Eye (tissue), 1 donor: ENCODE measurements at places on chromosomes 7 and 10.

GRCh38 chr10:3588346-3588745 is 196.7 kb downstream of the KLF6 start:
- no peak for DNase-seq

- no peak for DNase-seq
Observed at GRCh38 chr7:37570145-37570544, 113.4 kb upstream of the GPR141 start.

DNA sequence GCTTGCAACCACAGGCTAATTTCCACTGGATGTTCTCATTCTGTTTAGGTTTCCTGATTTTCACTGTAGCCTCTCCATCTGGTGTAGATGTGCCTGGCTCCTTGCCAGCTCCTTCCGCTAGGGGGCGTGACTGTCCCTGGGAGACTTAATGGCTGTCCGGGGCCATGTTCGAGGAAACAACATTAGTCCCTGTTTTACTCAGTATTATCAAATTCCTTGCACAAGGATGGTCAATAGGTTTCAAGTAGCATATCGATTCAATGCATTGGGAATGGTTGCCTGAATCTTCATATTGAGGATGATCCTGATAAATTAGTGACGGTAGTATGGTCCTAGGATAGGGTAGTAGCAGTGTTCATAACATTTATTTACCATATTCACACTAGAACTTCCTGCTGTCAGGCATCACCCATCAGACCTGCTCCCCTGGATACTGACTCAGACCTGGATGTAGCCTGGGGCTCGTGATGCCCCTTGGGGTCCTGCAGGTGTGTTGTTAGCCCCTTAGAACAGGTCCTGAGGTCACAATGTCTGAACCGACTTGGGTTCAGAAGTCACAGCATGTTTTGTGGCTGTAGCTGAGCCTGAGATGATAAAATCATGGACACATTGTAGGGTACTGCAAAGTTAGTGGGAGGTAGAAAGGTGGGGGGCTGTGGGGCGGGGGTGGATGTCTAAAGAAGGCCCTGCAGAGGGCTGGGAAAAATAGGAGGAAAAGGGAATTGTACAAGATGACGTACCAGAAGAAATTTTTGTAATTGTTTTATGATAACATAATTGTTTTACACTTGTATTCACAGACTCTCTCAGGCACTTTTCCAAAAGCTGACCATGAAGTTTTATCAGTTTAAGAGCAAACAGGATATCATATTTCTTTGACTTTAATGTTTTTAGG is 8.9 kb upstream of the EXOC6 start:
- DNase-seq, result peak; percentile 47

GRCh38 chr7:26046150-26046549 is 105.8 kb upstream of the NFE2L3 start:
- no peak for DNase-seq

DNA sequence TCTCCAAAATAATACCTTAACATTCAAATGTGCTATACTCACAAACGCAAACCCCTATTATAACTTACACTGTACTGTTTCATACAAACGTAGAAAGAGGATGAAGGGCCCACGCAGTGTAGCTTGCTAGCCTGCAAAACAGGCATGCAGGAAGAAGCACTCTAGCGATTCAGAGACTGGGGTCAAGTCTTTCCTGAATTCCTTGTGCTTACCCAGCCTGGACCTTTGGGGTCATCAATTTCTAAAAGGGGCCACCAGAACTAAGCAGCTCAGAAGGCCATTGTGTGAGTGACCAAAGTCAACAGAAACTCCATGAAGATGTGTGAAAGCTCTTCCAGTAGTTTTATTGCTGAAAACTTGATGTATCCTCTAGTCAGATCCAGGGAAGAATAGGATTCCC is 111.9 kb downstream of the SVIL start:
- DNase-seq, result peak; percentile 47

DNA sequence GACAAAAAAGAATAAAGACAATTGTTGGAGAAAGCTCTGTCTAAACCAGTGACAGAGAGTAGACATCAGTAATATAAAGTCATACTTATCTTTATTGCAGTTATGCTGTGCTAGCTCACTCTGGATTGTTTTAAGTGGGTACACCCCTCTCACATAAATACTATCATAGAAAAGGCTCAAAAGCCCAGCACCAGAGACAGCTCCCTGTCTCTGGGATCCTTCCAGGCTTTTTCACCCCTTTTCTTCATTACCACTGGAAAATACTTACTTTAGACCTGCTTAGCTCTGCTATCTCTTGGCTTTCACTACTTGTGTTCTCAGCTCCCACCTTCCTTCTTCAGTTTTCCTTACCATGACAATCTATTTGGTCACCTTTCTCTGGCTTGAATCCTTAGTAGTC is 259.1 kb upstream of the MINDY3 start:
- peak; percentile 5 for DNase-seq

DNA sequence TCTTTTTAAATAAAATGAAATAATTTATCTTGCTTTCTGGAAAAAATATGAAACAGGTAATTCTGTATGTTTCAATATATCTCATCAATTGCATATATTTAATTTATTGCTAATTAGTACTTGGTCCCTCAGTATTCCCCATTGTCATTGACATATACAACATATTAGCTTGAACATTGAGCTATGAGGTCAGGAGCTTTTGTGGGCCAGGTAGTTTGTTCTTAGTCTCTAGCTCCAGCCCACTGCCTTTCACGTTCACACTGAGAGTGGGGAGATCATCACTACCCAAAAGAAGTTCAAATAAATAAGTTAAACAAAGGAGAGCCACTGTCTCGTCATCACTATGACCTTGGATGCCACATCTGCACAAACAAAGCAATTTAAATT is 54.7 kb upstream of the DKK1 start:
- no peak for DNase-seq

DNA sequence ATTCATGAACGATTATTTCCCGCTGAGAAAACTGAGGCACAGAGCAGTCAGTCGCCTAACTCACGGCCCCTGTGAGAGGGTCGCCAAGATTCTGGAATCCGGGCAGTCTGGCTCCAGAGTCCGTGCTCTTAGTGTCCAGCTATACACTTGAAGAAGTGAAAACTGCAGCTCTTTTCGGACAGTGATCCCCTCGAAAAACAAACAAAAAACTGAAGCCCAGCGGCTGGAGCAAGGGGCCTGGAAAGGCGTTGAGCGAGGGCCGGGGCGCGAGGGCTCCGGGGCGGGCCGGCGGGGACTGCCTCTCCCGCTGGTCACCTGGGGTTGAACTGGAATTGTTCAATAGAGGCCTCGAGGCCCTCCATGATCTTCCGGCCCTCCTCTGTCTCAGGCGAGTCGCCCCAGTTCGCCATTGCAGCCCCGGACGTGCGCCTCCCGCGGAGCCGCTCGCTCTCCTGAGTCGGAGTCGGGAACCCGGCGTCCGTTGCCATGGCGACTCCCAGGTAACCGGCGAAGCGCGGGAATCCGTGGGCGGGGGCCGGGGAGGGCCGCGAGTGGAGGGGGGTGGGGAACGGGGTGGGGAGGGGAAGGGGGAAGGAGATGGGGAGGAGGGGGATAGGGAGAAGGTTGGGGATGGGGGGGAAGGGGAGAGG is 881 bp downstream of the C10orf67 start:
- no peak for DNase-seq

DNA sequence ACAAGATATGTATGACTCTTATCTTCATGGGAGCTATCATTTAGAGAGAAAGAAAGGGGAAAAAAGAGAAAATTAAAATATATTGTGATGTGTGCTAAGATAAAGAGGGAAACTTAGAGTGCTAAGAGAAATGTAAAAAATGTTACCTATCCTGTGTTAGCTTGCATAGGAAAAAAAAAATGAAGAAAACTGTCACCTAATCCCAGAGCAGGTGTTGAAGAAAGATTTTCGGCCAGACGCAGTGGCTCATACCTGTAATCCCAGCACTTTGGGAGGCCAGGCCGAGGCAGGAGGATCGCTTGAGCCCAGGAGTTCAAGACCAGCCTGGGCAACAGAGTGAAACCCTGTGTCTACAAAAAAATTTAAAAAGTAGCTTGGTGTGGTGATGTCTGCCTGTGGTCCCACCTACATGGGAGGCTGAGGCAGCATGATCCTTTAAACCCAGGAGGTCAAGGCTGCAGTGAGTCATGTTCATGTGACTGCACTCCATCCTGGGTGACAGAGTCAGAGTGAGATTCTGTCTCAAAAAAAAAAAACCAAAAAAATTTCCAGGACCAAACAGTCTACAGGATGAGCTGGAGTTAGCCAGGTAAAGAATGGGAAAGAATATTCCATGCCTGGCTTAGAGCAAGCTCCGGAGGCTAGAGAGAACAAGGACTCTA is 2.4 kb upstream of the MKLN1 start:
- no peak for DNase-seq

GRCh38 chr10:52220947-52221346 is 93.1 kb upstream of the DKK1 start:
- DNase-seq, result no peak

GRCh38 chr7:28224172-28224571 is 43.6 kb upstream of the JAZF1 start:
- no peak for DNase-seq

DNA sequence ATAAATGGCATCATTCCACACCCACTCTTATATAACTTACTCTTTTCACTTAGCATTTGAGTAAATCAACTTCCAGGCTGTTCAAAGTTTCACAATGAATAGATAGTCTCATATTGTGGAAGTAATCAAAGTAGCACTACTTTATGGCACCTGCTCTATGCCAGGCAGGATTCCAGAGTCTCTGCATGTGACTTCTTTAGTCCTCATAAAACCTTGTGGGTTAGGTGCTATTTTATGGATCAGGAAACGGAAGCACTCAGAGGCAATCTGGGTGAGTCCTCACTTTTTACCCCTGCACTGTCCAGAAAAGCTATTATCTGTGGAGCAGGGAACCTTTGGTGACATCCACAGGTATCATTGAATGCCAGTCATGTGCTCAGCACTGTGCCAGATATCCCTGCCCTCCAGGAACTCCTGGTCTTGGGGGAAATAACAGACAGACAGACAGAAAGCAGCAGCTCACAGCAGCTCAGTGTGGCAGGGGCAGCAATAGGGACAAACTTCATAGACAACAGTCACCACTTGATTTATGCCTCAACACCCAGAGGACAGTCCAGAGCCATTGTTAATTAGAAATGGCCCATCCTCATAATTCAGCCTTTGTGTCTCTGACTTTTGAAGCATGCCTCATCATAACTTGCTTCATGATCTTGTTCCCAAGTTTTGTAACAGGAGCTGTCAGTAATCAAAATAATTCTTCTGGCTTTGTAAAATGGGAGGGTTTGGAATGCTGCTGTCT is 160.6 kb downstream of the SEC23IP start:
- no peak for DNase-seq

DNA sequence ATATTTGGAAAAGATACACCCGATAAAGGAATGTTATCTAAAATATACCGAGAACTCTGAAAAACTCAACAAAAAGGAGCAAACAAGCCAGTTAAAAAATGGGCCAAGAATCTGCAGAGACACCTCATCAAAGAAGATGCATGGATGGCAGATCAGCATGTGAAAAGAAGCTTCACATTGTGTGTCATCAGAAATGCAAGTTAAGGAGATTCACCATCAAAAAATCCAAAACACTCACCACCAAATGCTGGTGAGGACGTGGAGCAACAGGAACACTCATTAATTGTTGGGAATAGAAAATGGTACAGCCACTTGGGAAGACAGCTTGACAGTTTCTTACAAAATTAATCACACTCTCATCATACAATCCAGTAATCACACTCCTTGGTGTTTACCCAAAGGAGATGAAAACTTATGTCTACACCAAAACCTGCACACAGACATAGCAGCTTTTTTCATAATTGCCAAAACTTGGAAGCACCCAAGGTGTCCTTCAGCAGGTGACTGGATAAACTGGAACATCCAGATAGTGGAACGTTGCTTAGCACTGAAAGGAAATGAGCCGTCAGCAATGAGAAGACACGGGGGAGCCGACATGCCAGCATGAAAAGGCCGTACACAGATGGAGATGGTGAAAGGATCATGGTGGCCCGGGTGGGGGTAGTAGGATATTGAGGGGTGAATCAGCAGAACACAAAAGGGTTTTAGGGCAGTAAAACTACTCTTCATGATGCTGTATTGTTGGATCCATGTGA is 27.9 kb upstream of the PWWP2B start:
- no peak for DNase-seq

- DNase-seq, result peak; percentile 62
Observed at GRCh38 chr7:9200626-9201025, 767.2 kb downstream of the NXPH1 start.

GRCh38 chr10:131778385-131778784 is 122.4 kb upstream of the PPP2R2D start:
- DNase-seq, result no peak

DNA sequence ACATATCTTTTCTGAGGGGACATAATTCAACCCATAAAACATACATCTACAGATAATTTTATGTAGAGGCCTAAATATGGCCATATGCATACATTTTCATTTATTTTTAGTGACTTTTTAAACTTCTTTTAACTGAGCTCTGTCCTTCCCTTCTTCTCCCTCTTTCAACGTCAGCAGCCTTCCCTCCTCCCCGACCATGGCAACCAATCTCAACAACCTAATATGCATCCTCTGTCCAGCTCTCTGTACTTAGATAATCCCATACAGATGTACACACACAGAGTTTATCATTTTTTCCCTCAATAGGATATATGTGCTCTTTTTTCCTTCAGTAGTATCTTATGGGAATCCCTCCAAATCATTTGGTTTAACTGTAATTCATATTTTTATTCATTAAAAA is 94.3 kb downstream of the CCDC71L start:
- peak; percentile 11 for DNase-seq

- no peak for DNase-seq
Observed at GRCh38 chr7:90461219-90461618, 8.2 kb upstream of the PTTG1IP2 start.

- DNase-seq, result peak; percentile 92
Observed at GRCh38 chr7:135620980-135621850, 41.1 kb upstream of the STMP1 start.

- DNase-seq, result no peak
Observed at GRCh38 chr10:6012121-6012905, 35.0 kb upstream of the IL15RA start.

- DNase-seq, result no peak
Observed at GRCh38 chr7:151658778-151659177, 139.1 kb upstream of the RHEB start.

DNA sequence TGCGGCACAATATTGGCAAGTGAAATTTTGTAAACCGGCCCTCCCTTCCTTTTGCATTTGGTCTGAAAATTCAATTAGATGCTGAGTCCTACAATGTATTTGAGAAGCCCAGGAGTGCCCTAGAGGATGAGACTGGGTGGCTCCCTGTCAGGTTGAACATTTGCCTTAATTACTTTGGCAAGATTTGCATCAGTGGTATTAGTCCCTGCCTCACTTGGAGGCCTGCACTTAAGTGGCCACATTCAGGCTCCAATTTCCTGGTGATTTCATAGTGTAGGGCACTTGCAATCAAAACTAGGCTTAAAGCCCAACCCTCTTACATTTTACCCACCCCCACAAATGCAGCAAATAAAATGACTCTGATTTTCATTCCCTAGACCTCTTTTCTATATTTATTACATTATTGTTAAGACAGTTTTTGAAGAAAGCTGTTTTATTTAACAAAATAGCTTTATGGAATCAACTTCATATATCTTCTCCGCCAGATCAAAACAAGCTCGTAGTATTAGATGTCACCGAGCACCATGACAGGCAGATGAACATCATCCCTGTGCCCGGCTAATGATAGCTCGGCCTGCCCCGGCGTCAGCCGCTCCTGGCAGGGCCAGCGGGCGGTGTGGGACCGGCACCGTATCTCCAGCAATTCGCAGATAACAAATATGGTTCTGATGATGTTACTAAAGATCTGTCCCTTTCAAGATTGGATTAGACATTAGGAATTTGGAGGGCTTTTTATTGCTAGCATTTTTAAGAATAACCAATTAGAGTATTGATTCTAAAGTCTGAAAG is 73.6 kb downstream of the EGFR start:
- no peak for DNase-seq
